ENCODE measurements at places on chromosomes 13 and 19.

DNA sequence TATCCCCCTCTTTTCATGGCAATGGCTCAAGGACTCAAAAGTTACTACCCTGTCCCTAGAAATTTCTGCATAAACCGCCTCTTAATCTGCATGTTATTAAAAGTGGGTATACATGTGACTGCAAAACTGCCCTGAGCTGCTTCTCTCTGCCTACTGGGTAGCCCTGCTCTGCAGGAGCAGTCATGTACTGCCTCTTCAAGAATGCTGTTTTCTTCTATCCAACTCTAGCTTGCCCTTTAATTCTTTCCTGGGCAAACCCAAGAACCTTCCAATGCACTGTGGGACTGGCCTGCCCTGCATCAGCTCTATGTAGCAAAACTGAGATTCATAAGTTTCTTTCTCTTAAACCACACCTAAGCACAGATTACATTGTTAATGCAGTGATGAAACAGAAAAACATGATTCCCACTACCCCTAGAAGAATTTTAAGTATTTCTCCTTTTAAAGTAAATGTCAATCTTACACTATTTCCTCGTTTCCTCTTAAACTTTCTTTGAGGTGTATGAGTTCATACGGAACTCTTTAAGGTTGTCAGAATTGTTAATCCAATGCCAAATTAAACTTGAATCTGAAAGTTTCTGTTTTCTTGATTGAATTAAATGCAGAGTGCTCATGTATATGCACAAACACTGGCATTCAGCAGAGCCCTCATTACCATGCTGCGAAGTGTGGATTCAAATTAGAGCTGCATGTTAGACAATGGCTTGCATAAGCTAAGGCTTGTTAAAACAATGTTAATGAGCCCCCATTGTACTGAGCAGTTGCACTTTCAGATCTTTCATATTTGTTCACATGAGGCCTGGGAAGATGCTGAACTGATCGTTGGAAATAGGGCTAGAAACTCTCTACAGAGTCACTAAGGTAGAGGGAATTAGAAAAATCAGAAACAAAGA is 669.9 kb upstream of the PCDH20 start:
- no peak for DNase-seq

DNA sequence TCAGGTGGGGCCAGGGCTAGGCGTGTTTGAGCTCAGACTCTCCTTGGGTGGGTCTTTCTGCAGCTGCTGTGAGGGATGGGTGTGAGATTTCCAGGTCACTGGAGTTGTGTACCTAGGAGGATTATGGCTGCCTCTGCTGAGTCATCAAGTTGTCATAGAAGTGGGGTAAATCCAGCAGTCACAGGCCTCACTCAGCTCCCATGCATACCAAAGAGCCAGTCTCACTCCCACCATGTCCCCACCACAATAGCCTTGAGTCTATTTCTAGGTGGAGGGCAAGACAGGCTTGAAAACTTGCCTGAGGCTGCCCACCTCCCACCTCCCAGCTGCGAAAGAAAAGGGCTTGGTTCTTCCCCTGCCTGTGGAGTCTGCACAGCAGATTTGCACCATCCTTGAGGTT is 194.0 kb upstream of the PCDH17 start:
- no peak for DNase-seq

DNA sequence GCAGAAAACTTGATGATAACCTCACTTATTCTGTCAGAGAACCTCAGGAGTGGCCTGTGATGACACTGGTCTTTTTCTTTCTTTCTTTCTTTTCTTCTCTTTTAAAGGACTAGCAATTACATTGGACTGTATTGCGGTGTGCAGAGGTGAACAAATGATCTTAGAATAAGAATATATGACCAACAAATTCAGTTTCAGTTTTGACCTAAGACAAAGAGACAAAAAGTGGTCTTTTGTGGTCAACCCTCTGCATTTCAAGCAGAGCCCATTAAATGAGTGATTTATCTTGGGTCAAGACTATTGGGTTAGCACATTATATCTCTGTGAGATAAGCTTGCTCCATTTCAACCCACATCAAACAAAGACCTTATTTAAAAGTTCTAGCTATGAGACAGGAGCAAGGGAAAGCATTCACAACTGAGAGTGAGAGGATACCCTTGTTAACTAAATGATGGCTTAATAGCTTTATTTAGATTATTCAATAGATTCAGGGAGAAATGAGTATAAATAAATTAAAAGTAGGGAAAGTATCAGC is 644.4 kb downstream of the PCDH9 start:
- no peak for DNase-seq

DNA sequence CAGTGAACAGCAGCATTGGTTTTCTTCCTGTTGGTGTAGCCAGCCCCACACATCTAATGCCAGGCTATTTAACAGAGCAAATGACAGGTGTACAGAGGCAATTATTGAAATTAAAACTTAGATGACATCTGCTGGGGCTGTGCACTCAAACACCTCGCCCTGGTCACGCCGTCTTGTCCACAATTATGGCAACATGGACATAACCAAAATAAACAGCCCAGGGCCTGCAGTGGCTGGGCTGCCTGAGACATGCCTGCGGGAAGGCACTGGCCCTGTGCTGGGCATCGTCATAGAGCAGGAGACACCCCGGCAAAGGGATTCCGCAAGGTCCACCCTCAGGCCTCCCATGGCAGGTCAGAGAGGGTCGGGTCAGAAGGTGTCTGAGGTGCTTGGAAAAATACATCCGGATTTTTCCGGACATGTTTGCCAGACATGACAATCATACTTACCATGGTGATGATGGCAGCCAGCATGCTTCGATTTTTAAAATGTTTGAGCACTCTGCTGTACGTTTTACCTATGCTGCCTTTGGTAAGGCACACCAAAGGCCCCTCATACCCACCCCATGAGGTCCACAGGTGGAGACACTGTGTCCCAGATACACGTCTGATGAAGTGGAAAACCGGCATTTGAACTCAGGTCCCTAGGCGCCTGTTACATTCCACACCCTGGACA is 47.8 kb downstream of the TSHZ3 start:
- no peak for DNase-seq

- no peak for DNase-seq
Measured at GRCh38 chr13:75312884-75313520, 169.0 kb downstream of the TBC1D4 start.

DNA sequence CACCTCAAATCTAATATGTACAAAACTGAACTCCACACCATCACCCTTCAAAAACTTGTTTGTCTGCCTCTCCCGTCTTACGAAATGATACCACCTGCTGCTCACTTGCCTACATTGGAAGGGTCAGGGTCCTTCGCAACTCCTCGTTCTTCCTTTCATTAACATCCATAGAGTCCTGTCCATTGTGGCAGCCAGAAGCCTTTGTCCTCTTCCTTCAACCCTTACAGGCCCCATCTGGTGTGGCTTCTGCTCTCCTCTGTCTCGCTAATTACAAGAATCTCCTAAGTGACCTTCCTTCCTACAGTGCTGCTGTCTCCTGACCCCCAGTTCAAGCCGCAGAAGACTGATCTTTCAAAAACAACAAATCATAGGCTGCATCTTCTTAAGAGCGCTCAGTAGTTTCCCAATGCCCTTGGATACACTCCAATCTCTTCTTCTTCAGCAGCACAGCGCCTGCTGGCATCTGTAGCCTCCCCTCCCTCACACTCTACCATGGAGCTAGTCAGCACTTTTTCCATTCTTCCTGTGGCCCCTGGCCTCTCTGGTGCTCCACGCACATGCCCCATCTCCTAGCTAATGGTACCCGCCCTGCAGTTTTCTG is 382.7 kb downstream of the LIG4 start:
- no peak for DNase-seq

- DNase-seq = no peak
Measured at GRCh38 chr19:30861919-30862318, 487.3 kb downstream of the TSHZ3 start.

GRCh38 chr19:56137405-56137804 is 3.7 kb upstream of the ZNF444 start:
- DNase-seq = no peak

- DNase-seq = no peak
Measured at GRCh38 chr13:66855131-66855530, 375.0 kb downstream of the PCDH9 start.

DNA sequence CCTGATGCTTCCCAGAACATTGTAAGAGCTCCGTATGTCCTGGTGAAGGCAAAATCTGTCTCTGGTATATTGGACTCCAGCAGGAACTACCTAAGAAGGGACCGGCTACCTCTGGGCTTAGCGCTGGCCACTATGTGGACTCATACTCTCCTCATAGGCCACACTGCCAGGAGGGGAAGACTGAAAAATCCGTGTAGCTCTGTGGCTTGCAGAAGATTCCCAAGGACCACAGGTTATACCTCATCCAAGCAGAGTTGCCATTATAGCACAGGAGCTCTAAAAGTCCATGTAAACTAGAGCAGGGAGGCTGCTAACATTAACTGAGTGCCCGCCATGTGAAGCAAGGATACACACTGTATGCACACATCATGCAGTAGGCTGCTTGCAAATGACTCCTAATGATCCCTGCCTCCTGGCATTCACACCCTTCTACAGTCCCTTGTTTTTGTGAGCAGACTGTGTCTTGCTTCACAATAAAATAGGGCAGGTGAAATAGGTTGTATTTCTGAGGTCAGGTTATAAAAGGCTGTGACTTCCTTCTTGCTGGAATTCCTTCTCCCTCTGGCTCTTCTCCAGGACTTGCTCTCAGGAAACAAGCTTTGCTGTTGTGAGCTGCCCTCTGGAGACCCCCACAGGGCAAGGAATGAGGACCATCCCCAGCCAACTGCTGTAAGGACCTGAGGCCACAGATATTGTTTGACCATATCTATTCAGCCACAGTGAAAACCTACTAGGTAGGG is 192.6 kb upstream of the UBL3 start:
- no peak for DNase-seq

- no peak for DNase-seq
Measured at GRCh38 chr13:106475852-106476251, 59.6 kb downstream of the EFNB2 start.

GRCh38 chr13:89380101-89380500 is 1708.9 kb downstream of the SLITRK5 start:
- DNase-seq = no peak

- DNase-seq = no peak
Measured at GRCh38 chr13:109548374-109548773, 238.0 kb downstream of the IRS2 start.

GRCh38 chr13:25018729-25019115 is 77.2 kb upstream of the PABPC3 start:
- no peak for DNase-seq

- DNase-seq = no peak
Measured at GRCh38 chr13:114203536-114203935, 24.5 kb downstream of the CFAP97D2 start.

- DNase-seq = no peak
Measured at GRCh38 chr19:41584931-41585330, 9.0 kb downstream of the CEACAM21 start.

DNA sequence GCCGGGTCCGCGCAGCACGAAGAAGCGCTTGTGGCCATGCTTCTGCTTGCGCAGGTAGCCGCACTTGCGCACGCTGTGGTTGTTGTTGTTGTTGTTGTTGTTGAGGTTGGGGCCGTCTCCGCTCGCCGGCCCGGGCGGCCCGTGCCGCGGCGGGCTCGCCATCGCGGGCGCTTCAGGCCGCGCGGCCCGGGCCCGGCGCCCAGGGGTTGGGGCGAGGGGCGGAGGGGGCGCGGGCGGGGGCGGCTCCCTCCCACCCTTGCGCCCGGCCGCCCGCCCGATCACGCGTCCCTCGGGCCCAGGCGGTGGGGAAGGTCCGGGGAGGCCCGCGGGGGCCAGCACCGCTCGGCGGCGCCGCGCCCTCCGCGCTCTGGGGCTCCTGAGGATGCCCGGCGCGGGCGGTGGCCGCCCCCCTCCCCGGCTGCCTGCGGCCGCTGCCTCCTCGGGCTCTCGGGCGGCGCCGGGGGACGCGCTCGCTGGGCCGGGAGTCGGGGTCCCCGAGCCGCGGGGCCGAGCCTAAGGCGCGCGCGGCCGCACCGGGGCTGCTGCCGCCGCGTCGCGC is 412 bp downstream of the IRS2 start:
- DNase-seq = no peak

- DNase-seq = no peak
Measured at GRCh38 chr13:66689037-66689619, 541.0 kb downstream of the PCDH9 start.

- no peak for DNase-seq
Measured at GRCh38 chr13:30019648-30020626, 169.5 kb upstream of the UBL3 start.

GRCh38 chr13:99124794-99125316 is 75.8 kb upstream of the UBAC2 start:
- no peak for DNase-seq

DNA sequence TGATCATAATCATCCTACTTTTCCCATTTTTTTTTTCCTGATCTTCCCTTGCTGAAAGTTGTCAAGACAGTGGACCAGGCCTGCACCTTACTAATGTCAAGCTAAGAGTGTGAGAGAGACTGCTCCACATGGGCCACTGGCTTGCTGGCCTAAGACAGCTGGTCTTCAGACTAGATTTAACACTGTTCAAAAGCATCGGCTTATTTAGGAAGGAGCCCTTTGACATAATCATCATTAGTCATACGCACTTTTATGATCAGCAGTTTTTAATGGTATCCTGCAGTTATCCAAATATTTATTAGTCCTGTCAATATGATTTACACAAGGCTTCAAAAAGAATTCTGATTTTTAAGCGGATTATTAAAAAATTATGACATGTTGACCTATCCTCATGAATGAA is 270.6 kb downstream of the DNAJC15 start:
- DNase-seq = no peak

GRCh38 chr13:83878691-83879430 is 3.4 kb downstream of the SLITRK1 start:
- no peak for DNase-seq

GRCh38 chr13:30679483-30680330 is 55.6 kb upstream of the ALOX5AP start:
- no peak for DNase-seq

DNA sequence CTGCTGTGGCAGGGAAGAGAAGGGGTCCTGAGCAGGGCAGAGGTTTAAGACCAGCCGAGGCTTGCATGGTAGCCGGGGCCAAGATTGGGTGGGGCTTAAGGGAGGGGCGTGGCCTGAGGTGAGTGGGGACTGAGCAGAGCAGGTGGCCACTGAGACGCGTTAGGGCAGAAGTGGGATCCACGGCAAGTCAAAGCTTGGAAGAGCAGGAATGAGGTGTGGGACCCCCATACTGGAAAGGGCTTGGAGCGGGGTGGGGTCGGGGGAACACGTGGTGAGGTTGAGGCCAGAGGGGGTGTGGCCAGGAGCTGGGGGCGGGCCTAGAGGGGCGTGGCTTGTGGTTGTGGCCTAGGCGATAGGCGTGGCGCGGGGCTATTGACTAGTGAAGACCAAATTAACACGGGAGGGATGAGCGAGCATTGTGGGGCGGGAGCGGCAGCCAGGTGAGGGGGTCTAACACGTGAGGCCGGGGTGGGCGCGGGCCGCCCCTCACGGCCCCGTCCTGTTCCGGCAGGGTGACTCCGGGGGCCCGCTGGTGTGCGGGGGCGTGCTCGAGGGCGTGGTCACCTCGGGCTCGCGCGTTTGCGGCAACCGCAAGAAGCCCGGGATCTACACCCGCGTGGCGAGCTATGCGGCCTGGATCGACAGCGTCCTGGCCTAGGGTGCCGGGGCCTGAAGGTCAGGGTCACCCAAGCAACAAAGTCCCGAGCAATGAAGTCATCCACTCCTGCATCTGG is 3.3 kb downstream of the CFD start:
- DNase-seq = peak; percentile 65

All from stimulated activated CD8-positive, alpha-beta memory T cell treated with anti-CD3 and anti-CD28 coated beads, Interleukin-7, amount 100 ng/mL, for 1 hour (primary cell).